ENCODE measurements at places on chromosomes 12 and 14.

- peaks cover 8% of the 10 kb centered on the region for H3K36me3 ChIP-seq
- H3K27me3 ChIP-seq = no peaks in the 10 kb centered on the region
- DNase-seq = no peak
- H3K4me3 ChIP-seq = peak overlapping the region; percentile 78
- peak overlapping the region; percentile 95 for H3K27ac ChIP-seq
- H3K4me1 ChIP-seq = peaks cover 29% of the 10 kb centered on the region
Observed at GRCh38 chr12:104064842-104065427, 604 bp downstream of the HCFC2 start.

- no peak for DNase-seq
- H3K36me3 ChIP-seq = no peaks in the 10 kb centered on the region
- H3K27me3 ChIP-seq = no peaks in the 10 kb centered on the region
Observed at GRCh38 chr14:22898302-22899090, 15.5 kb downstream of the REM2 start.

DNA sequence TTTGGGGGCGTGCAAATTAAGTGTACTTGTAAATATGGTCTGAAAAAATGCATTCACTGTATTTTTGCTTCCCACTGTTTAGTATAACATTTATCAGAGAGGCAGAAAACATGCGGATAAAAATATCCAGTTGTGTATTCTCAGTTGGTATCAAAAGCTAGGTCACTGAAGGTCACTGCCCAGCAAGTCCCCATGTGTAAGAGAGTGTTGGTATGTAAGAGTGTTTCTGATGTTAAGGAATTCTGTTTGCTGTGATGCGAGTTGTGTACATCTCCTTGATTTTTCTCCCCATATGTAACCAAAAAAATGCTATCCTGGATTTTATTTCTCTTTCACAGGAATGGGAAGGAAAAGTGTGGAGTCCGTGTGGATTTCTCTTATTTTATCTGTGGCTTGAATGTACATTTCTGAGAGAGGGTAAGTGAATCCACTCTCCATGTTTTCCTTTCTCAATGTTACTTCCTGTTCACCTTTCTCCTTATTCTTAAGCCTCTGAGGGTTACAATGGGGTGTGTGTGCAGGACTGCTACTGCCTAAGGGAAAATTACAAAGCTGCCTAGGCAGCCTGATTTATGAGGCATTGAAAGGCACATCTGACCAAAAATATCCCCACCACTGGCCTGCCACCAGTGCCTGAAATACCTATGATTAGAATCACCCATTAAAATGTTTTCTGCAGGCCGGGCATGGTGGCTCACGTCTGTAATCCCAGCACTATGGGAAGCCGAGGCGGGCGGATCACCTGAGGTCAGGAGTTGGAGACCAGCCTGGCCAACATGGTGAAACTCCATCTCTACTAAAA, 97.9 kb upstream of the USP44 start:
- H3K4me1 ChIP-seq = peaks cover 12% of the 10 kb centered on the region
- H3K4me3 ChIP-seq = no peak overlapping the region
- H3K27me3 ChIP-seq = no peaks in the 10 kb centered on the region
- no peaks in the 10 kb centered on the region for H3K36me3 ChIP-seq

DNA sequence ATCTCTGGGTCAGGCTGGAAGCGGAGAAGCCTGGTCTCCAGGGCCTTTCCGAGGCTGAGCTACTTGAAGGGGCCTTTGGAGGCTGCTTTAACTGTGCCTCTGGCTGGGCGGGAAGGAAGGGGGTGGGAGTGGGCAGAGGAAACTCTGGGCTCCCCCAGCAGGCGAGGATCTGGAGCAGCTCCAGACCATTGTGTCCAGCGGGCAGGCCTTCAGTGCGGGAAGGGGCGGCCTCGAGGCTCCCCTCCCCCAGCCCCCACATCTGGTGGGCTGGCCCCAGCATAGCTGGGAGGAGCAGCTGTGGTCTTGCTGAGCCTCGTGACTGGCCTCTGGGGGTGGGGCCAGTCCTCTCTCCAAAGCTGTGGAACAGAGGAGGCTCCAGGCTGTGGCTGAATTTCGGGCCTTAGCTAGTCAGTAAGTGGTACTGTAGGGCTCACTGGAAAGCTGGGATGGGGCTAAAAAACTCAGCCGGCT, 3.4 kb downstream of the TAMALIN start:
- no peaks in the 10 kb centered on the region for H3K27me3 ChIP-seq
- H3K36me3 ChIP-seq = no peaks in the 10 kb centered on the region
- DNase-seq = no peak
- peak overlapping the region; percentile 96 for H3K27ac ChIP-seq

DNA sequence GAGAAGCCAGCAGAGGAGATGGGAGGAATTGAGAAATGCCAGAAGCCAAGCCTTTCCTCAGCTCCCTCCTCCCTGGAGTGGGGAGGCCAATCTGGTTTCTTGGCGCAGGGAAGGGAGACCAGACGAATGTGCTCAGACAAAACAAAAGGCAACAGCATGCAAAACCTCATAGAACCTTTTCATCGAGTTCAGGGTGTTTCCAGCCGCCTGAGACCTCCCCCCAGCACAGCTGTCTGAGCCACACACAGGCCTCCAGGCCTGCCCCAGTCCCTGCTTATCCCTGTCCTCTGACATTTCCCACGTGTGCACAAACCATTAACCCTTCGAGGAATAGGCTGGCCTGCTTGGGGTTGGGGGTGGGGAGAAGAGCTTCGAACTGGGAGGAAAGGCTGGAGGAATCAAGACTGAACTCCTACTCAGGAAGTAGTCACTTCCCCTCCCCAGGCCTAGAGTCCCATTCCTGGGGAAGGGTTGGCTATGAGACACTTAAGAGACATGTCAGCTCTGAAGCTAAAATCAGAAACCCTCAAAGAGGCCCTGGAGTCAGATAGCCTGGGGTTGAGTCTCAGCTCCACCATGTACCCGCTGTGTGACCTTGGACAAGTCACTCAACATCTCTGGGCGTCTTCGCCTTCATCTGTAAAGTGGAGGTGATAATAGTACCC, 10.7 kb downstream of the TBX3 start:
- peak overlapping the region; percentile 90 for H3K4me3 ChIP-seq
- H3K27ac ChIP-seq = peak overlapping the region; percentile 99
- no peaks in the 10 kb centered on the region for H3K36me3 ChIP-seq
- H3K27me3 ChIP-seq = no peaks in the 10 kb centered on the region
- no peak for DNase-seq

GRCh38 chr14:68978172-68978911, 760 bp downstream of the ACTN1 start:
- H3K27me3 ChIP-seq = no peaks in the 10 kb centered on the region
- H3K4me3 ChIP-seq = peak overlapping the region; percentile 86
- no peaks in the 10 kb centered on the region for H3K36me3 ChIP-seq
- DNase-seq = no peak

GRCh38 chr12:12020762-12021161, 50.0 kb upstream of the BCL2L14 start:
- H3K4me1 ChIP-seq = peaks cover 7% of the 10 kb centered on the region
- no peaks in the 10 kb centered on the region for H3K27me3 ChIP-seq
- H3K27ac ChIP-seq = no peak overlapping the region
- no peaks in the 10 kb centered on the region for H3K36me3 ChIP-seq

DNA sequence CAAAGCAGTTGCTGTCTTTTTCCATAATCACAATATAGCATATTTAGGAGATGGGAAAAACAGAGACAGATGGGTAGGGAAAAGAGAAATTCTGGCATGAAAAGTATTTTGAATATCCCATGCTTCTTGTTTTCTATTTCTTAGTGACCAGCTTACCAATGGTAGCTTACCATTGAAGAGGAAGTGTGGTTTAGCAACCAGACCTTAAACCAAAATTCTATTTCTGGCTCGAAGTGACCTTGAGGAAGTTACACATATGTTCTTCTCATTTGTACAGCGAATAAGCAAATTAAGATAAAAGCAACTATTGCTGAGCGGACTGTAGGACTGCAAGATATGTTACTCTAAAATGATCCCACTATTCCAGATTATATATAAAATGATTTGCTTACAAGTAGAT, 82.9 kb downstream of the FGD4 start:
- no peaks in the 10 kb centered on the region for H3K36me3 ChIP-seq
- no peaks in the 10 kb centered on the region for H3K27me3 ChIP-seq
- H3K4me3 ChIP-seq = no peak overlapping the region
- no peak for DNase-seq

- H3K27ac ChIP-seq = no peak overlapping the region
- no peak for DNase-seq
- no peaks in the 10 kb centered on the region for H3K36me3 ChIP-seq
- no peaks in the 10 kb centered on the region for H3K27me3 ChIP-seq
Observed at GRCh38 chr12:14668591-14668990, 27.8 kb downstream of the GUCY2C start.

GRCh38 chr14:73780896-73781295, 66.7 kb upstream of the PNMA1 start:
- DNase-seq = no peak
- no peaks in the 10 kb centered on the region for H3K36me3 ChIP-seq
- peaks cover 85% of the 10 kb centered on the region for H3K4me1 ChIP-seq
- no peak overlapping the region for H3K27ac ChIP-seq
- no peaks in the 10 kb centered on the region for H3K27me3 ChIP-seq
- H3K4me3 ChIP-seq = no peak overlapping the region
